ENCODE measurements at places on chromosomes 5 and 9. TPM values are rescaled to one million over a fixed set of nuclear protein-coding genes. Genes with fewer than 3 reads are reported as not detected.

Gene PCDHGA3
- 27.2 TPM for total RNA-seq

Gene SPATA31A3
- not detected for total RNA-seq

GRCh38 chr5:267716-268115, 3.7 kb upstream of the PDCD6 start:
- DNase-seq = no peak

DNA sequence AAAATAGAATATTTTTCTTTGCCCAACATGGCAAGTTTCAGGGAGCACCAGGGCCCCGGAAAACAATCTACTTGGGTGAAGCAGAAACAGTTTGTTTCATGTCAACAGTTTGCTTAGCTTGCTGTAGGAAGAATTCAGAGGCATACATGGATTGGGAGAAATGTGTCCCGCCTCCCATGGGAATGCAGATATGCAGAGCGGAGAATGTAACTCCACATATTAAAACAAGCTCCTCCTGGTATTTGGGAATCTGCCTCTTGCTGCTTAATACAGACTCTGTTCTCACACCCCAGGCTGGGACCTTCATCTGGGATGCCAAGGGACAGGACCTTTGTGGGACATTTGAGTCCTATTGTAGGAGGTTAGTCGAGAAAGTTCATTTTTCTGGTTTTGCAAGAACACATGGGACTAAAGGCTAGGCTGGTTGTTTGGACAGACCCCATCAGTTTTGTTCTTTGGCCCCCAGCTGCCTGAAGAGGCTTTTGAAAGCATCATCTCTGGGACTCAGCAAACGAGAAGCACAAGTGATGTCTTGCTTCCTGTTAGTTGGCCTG, 220.5 kb upstream of the ADRA1B start:
- DNase-seq = no peak

Measured in heart left ventricle (tissue), 16 donors.